ENCODE measurements at places on chromosomes 5 and 9. TPM values are rescaled to one million over a fixed set of nuclear protein-coding genes. Genes with fewer than 3 reads are reported as not detected.

RPP25L gene
- 16.2 TPM for polyA plus RNA-seq

AHRR gene
- polyA plus RNA-seq: 1.6 TPM

ARHGAP26 gene
- 4.5 TPM for polyA plus RNA-seq

NKD2 gene
- polyA plus RNA-seq: not detected

IGIP gene
- 12.9 TPM for polyA plus RNA-seq

PCDHB6 gene
- polyA plus RNA-seq: 2.6 TPM

CD180 gene
- 1.4 TPM for polyA plus RNA-seq

LAMC3 gene
- 1.3 TPM for polyA plus RNA-seq

SECISBP2 gene
- 7.0 TPM for polyA plus RNA-seq

PCDHGA1 gene
- polyA plus RNA-seq: 1.0 TPM

KDM3B gene
- polyA plus RNA-seq: 27.2 TPM

CATSPER3 gene
- 0.63 TPM for polyA plus RNA-seq

PFN3 gene
- polyA plus RNA-seq: not detected

DMGDH gene
- 0.64 TPM for polyA plus RNA-seq

MELK gene
- 1.4 TPM for polyA plus RNA-seq

TAF11L5 gene
- polyA plus RNA-seq: not detected

PPP2R2B gene
- polyA plus RNA-seq: 2.0 TPM

TOR2A gene
- 4.5 TPM for polyA plus RNA-seq

ARHGEF37 gene
- 2.7 TPM for polyA plus RNA-seq

ADAMTSL2 gene
- not detected for polyA plus RNA-seq

PDE6A gene
- not detected for polyA plus RNA-seq

MSH3 gene
- polyA plus RNA-seq: 5.5 TPM

REEP2 gene
- polyA plus RNA-seq: 21.9 TPM

FOXD4L3 gene
- polyA plus RNA-seq: not detected

PGM5 gene
- polyA plus RNA-seq: 39.7 TPM

MYO10 gene
- polyA plus RNA-seq: 5.3 TPM

PCDHGC3 gene
- 23.9 TPM for polyA plus RNA-seq

MTMR12 gene
- 8.8 TPM for polyA plus RNA-seq

CYLC2 gene
- not detected for polyA plus RNA-seq

FGF18 gene
- not detected for polyA plus RNA-seq

MEIKIN gene
- not detected for polyA plus RNA-seq

TRPM3 gene
- polyA plus RNA-seq: 1.8 TPM

ORM2 gene
- not detected for polyA plus RNA-seq

PCDHGA2 gene
- 0.75 TPM for polyA plus RNA-seq

LCN12 gene
- polyA plus RNA-seq: 3.3 TPM

RBM22 gene
- polyA plus RNA-seq: 16.8 TPM

CDC20B gene
- polyA plus RNA-seq: not detected

SCGB3A2 gene
- 2.0 TPM for polyA plus RNA-seq

TXNDC8 gene
- not detected for polyA plus RNA-seq

DPP7 gene
- polyA plus RNA-seq: 98.8 TPM

DPM2 gene
- 22.7 TPM for polyA plus RNA-seq

ACO1 gene
- 11.0 TPM for polyA plus RNA-seq

PCDHB2 gene
- polyA plus RNA-seq: 2.6 TPM

TMEM252 gene
- not detected for polyA plus RNA-seq

IL33 gene
- polyA plus RNA-seq: 178 TPM

FRMPD1 gene
- not detected for polyA plus RNA-seq

BSPRY gene
- polyA plus RNA-seq: 0.18 TPM

TLX3 gene
- polyA plus RNA-seq: not detected

ZBTB26 gene
- polyA plus RNA-seq: 4.9 TPM

FABP6 gene
- polyA plus RNA-seq: not detected

SLC6A7 gene
- 0.41 TPM for polyA plus RNA-seq

NEUROG1 gene
- polyA plus RNA-seq: not detected

TAF11L3 gene
- not detected for polyA plus RNA-seq

CEP120 gene
- polyA plus RNA-seq: 10.5 TPM

SEMA5A gene
- polyA plus RNA-seq: 10.8 TPM

TMC1 gene
- not detected for polyA plus RNA-seq

CPEB4 gene
- polyA plus RNA-seq: 10.6 TPM

C5orf58 gene
- not detected for polyA plus RNA-seq
